ENCODE measurements at places on chromosomes 6 and 20. TPM values are rescaled to one million over a fixed set of nuclear protein-coding genes. Genes with fewer than 3 reads are reported as not detected.

The SPEF1 gene
- total RNA-seq: not detected

The BPIFB4 gene
- 0.24 TPM for total RNA-seq

The DNMT3B gene
- total RNA-seq: 0.37 TPM

The CD24 gene
- total RNA-seq: 0.12 TPM

The TRIM15 gene
- not detected for total RNA-seq

The RGS17 gene
- 9.2 TPM for total RNA-seq

The BPI gene
- total RNA-seq: not detected

The CFB gene
- total RNA-seq: 56.5 TPM
